ENCODE measurements at places on chromosomes 4 and X.

- no peak for DNase-seq
Observed at GRCh38 chr4:1615786-1616556, 68.1 kb downstream of the FAM53A start.

DNA sequence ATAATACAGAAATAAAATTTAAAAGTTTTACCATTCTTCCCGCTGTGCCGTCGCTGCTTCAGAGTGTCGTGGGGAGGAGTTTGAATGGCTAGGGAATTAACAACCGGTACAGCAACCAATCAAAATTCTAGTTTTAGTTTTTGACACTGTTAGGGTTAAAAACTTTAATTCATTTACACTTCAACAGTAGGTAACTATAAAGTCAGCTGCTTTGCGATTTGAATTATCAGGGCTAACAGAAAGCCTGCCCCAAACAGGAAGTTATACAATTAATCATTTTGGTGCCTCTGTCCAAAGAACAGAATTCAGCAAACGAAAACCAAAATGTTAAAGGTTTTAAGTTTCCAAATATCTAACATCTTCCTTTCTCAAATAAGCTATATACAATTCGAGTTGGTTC, 2.3 kb downstream of the HNRNPD start:
- no peak for DNase-seq

DNA sequence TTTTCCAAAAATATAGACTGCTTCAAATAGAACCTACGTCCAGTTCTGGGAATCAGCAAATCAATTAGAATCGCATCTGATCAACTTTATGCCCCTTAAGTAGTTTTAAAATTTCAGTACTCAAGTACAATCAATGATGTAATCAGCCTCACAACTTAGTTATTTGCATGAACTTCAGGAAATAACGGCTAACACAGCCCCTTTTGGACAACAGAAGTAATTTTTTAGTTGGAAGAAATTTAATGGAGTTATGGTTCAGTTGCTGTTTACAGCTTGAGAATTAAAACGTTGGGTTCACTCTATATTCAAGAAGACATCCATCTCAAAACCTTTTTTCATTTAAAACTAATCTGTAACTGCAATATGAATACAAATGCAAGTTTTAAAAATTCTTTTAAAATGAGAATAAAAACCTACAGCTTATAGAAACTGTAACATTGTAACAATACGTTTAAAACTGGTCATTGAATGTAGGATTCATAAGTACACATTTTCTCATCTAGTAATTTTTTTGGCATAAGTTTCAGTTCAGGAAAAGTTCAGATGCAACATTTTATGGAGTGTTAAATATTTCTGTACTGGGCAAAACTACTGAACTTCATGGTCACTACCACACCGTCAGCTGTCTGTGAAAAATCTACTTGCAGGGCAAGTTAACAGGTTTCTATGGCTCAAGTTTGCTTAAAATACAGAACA, 956 bp downstream of the TAPT1 start:
- peak; percentile 31 for DNase-seq

GRCh38 chrX:118655561-118656246, 71.7 kb upstream of the IL13RA1 start:
- no peak for DNase-seq

DNA sequence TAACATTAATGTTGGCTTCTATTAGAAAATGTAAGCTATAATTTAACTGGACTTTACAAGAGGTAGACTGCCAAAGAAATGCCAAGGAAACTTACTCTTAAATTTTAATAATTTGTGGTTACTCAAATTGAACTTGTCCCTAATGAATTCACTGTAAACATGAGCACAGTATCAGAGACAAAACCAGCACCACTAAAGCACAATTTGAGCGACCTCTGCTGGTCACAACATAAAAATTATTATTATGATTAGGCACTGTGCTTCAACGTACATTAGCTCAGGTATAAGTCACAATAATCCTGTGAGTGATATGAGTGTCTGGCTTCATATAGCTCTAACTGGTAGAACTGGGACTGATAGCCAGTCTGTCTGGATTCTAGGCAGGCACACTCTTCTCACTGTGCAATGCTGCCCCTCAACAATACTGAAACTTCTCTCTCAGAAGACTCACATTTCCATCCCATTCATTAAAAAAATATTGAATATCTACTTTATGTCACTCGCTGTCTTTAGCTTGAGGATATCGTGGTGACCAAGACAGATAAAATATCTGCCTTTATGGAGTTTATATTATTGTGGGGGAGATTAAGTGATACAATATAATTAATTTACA, 8.0 kb downstream of the NUDT6 start:
- DNase-seq = peak; percentile 25

- DNase-seq = no peak
Observed at GRCh38 chr4:109094056-109094455, 208.4 kb downstream of the COL25A1 start.

DNA sequence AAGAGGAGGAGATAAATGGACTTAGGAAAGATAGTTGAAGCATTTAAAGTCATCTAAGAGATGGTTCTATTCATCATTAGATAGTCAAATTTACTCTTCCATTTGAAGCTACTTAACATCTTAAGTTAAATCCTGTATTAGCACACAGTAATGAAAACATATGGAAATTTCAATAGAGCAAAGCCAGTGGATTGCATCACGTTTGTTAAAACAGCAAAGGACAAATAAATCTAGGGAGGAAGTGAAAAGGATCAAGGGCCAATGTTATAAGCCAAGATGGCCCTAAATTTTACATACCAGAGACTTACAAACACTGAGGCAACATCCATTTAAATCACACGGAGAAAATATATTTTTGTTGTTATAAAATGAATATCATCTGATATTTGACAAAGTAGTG, 602.8 kb downstream of the INPP4B start:
- peak; percentile 25 for DNase-seq

DNA sequence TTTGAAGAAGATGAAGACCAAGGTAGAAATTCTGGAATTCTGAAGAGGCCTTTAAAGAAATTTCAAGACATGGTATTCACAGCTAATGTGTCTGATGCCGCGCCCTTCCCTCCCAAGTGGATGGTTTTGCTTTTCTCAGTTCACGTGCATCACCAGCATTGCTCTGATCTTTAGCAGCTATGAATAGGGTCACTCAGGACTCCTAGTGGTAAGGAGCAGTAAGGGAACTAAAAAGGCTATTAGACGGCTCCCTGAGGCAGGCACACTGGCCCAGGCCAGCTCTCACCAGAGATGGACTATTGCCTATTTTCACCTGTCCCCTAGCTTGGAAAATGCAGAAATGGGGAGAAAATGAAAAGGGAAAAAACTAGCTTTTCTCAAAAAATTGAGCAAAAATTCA, 447.5 kb upstream of the RASGEF1B start:
- no peak for DNase-seq
